ENCODE measurements at places on chromosomes 7 and 10.

DNA sequence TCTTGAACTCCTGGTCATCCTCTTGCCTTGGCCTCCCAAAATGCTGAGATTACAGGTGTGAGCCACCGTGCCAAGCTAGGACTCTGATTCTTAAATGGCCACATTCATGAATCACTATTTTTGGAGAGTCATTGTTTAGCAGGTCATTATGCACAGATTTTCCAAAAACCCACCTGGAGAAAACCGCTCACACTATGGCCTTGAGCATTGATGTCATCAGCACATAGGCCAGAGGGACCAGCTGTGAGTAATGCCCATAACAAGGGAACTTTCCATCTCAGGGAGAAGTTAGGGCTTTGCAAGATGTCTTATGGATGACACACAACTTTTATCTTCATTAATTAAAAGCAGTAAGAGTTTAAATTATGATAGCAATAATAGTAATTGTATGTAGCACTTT, 86.4 kb upstream of the KIF5B start:
- no peak for DNase-seq

DNA sequence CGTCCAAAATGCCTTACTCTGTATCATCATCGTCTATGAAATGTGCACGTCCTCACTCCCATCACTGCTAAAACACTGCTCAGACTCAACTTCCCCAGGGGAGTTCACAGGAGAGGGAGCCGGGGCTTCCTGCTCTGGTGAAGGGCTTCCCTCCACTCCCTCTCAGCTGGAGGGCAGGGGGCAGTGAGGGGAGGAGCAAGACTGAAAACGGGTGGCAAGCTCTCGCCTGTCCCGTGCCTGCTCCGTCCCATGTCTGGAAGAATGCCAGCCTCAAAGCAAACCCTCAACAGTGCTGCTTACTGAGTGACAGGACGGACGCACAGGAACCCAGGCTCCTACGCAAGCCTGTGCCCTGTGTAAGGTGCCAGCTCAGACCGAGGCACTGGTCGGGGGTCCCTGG, 25.1 kb downstream of the PRKAG2 start:
- DNase-seq: no peak

GRCh38 chr10:116720668-116721546, 21.5 kb downstream of the HSPA12A start:
- no peak for DNase-seq

DNA sequence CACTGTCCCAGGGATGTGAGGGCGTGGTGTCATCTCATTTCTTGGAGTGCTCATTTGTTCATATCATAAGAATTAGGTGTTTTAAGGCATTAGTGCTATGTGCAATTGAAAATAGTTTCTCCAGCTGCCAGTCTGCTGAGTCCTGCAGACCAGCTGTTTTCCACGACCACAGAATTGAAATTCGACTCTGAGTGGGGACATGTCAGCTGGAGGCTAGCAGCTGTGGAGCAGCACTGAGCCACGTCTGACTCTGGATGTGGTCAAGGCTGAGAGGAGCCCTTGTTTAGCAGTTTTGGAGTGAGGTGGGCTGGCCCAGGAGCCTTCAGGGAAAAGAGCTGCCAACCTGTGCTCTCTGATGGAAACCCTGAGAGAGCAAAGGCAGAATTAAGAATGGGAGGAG, 156.3 kb upstream of the GRB10 start:
- DNase-seq: no peak

GRCh38 chr7:138657854-138658386, 43.2 kb downstream of the SVOPL start:
- no peak for DNase-seq

DNA sequence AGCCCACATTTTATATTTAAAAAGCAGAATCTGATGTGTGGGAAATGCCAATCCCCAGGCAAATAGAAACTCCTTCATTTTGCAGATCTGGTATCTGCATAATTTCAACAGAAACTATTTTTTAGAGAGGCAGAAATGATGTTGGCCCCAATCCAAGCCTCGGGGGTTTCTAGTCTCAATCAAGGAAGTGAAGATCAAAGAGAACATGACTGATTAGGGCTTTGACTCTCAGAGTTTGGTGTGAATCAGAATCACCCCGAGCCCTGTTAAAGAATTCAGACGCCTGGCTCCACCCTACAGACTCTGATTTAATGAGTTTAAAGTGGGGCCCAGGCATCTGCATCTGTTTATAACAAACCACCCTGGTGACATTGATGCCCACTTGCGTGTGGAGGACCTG, 36.7 kb upstream of the UBE2H start:
- DNase-seq: no peak

DNA sequence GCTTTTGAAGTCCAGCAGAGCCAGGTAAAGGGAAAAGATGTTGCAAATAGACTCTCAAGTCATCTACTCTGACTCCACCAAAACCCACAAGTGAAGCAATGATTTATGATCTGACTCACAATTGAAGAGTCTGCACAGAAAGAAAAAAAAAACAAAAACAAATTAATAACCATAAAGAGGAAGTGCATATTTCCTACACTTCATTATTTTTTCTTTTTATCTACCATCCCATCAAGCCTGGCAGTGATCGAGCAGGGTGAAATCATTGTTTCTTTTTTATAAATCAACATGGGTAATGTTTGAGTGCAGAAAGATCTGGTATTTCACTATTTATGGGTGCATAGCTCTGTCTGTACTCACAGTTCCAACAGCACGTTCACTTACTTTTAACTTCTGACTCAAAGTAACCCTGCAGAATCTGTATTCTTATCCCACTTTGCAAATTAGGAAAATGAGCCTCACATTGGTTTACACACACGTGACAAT, 829.0 kb downstream of the TNS3 start:
- no peak for DNase-seq

DNA sequence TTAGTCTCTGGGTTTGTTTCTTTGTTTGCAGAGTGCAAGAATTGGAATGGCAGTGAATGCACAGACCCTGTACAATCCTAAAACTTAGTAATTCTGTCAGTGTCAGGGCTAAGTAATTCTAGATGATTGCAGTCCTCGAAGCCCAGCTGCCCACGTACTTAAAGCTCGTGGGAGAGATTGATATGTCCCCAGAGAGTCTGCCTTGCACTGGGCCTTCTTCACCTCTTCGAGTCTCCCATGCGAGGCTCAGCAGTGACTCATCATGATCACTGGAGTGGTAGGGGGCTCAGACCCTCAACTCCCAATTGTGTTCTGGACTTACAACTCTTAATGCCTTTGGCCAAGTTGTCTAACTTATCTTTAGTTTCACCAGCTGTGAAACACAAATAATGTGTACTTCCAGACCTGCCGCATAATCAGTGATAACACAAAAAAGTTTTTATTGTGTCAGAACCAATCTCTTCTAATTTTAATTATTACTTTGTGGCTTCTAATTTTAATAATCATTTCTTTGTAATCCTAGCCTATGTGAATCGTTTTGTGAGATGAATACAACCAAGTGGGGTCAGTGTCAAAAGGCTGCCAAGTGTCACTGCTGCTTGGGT, 345.6 kb upstream of the LRGUK start:
- DNase-seq: no peak

DNA sequence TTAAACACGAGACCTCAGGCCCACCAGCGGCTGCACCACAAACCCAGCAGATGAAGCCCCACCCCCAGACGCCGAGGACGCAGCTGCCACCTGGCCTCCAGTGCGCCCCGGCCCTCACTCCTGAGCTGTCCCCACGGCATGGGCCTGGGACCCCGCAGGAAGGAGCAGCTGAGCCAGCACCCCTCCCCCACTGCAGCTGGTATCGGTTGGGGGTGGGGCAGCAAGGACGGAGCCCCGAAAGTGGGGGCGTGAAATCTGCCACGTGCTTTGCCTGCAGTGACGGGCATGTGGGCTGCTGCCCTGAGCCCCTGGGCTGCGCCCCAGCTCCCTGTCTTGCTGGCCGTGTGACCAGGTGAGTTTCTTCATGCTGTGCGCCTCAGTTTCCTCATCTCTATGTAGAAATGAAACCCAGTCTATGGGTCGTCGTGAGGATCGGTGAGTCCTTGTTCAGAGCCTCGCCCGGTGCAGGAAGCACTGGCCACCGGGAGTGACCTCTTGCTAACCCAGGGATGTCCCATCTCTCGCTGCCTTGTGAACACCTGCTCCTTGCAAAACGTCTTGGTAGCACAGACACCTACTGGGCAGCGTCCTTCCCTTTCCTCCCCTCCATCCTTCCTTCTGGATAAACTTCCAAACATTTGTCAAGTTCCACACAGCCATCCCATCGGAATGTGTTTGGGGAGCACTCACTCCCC, 32.0 kb downstream of the CFAP46 start:
- no peak for DNase-seq
